ENCODE measurements at places on chromosomes 2 and 18. TPM values are rescaled to one million over a fixed set of nuclear protein-coding genes. Genes with fewer than 3 reads are reported as not detected.

The DLX2 gene
- not detected for total RNA-seq

The TDRD15 gene
- 1.4 TPM for total RNA-seq

The STAM2 gene
- total RNA-seq: 59.7 TPM

DNA sequence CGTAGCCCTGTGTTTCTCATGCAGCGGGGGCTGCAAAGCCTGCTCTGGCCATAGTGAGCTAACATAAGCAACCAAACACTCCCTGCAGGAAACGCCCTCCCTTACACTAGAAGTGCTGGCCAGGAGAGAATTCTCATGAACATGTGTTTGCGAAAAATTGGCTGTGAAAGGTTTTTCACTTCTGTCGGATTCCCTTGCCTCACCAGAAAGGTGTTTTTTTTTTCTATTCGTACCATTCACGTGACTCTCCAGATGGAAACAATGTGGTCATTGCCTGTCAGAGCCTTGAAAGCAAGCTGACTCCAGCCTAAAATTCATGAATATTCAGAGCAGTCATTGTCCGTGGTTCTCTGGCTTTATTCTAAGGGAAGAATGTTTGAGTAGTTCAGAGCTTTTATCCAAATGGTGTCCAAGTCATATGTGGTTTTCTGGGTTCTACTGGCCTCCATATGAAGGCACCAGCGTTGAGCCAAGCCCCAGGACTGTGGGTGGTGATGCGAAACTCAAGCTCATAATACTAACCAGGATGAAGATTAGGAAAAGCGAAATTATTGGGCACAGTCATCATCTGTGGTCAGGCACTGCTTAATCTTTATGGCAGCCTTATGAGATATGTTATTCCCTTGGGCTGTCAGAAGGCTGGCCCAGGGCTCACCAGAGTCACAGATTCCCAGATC is 236.4 kb downstream of the ALPK2 start:
- DNase-seq: peak; percentile 87

DNA sequence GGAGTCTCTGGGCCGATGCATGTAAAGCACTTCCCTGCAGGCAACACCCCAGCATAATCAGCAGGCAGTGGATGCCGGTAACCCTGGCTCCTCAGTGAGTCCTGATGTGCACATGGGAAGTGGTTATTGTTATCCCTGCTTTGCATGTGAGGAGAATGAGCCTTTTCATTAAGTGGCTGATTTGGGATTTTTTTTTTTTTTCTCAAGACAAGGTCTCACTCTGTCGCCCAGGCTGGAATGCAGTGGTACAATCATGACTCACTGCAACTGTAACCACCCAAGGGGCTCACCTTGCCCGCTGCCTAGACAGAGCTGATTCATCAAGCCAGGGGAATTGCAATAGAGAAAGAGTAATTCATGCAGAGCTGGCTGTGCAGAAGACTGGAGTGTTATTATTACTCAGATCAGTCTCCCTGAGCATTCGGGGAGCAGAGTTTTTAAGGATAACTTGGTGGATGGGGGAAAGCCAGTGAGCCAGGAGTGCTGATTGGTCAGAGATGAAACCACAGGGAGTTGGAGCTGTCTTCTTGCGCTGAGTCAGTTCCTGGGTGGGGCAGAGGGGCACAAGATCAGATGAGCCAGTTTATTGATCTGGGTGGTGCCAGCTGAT is 95.4 kb downstream of the SOCS6 start:
- DNase-seq: no peak

DNA sequence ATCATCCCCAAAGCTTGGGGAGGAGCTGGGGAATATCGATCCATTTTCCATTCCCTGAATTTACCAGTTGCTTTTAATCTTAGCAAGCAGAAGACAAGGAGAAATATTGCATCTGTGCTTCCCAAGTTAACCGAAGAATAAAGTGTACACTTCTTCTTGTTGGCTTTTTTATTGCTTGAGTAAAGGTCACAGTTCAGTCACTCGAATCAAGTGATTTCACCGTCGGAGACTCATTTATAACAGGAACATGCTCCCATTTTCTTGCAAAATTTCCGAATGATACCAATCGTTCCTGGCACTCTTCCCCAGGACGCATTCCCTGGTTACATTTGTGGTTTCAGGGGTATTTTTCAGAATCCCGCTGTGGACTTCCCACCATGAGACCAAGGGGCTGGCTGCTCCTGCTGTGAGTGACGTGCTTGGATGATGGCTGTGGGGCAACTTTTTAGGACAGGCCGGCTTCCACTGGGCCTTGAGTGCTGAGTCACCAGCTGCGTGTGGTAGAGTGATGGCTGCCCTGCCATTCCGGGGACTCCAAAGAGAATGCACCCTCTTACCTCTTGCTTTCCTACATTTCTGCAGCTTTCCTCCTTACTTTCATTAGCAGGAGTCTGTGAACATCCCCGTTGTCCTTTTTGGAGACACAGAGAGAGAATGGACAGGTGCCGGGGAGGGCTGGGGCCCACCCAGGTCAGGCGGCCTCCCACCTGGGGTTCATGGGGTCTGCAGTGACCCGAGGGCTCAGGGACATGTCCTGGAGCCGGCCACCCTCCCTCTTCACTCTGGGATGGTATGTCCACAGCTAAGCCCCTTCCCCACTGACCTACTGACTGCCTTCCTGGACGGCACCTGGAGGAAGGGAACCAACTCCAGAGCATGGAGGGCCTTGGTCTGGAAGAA is 60.7 kb upstream of the HDAC4 start:
- no peak for DNase-seq

GRCh38 chr2:240048237-240048636 is 5.1 kb downstream of the OR6B3 start:
- DNase-seq: no peak

GRCh38 chr2:309954-310510 is 22.1 kb upstream of the ALKAL2 start:
- no peak for DNase-seq

DNA sequence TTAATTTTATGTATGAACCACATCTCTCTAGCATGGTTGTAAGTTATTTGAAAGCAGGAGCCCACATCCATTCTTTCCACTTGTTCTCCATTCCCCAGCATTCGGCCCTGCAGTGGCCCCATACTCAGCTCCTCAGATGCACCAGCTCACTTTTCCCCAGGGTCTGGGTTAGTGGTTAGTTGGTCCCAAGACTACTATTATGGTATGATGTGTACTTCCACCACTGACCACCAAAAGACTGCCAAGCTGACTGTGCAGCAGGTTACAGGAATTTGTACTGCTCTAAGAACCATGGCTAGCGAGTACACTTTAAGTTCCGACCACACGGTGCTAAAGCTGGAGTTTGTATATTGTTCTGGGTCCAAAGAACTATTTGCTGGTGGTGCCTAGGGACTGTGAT is 413.6 kb upstream of the TCF4 start:
- DNase-seq: no peak

GRCh38 chr2:158822193-158822592 is 27.1 kb downstream of the DAPL1 start:
- DNase-seq: no peak

GRCh38 chr2:215622837-215623236 is 187.0 kb upstream of the FN1 start:
- no peak for DNase-seq

DNA sequence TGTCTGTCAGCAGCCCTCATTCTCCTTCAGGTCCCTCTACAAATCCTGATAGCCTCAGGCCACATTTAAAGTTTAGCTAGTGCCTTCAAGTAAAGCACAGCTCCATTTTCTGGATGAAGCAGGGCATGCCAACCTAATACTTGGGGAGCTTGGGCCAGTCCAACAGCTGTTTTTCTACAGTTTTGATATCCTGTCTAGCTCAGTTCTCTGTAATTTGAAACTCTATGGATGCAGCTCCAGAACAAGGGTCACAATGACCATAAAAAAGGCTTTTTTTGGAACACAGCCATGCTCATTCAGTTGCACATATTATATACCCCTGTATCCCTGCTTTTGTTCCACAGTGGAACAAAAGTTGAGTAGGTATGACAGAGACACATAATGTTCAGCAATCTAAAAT is 373.5 kb downstream of the SUCLG1 start:
- no peak for DNase-seq
